ENCODE measurements at places on chromosomes 1 and 21.

DNA sequence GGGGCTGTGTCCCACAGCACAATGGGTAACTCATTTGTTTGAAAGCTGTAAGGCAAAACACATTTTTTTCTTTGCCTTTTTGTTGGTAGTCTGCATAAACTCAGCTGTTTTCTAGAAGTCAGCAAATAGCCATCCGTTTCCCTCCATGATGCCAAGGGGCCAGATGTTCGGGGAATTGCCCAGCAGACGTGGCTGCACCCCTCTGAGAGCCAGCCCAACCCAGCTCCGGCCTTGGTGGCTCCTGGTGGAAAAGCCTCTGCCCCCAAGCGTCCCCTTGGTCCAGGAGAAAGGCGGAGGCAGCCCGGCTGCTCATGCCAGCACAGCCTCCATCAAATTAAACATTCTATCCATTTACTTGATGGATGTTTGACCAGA, 58.4 kb upstream of the ADARB1 start:
- no peak for DNase-seq

DNA sequence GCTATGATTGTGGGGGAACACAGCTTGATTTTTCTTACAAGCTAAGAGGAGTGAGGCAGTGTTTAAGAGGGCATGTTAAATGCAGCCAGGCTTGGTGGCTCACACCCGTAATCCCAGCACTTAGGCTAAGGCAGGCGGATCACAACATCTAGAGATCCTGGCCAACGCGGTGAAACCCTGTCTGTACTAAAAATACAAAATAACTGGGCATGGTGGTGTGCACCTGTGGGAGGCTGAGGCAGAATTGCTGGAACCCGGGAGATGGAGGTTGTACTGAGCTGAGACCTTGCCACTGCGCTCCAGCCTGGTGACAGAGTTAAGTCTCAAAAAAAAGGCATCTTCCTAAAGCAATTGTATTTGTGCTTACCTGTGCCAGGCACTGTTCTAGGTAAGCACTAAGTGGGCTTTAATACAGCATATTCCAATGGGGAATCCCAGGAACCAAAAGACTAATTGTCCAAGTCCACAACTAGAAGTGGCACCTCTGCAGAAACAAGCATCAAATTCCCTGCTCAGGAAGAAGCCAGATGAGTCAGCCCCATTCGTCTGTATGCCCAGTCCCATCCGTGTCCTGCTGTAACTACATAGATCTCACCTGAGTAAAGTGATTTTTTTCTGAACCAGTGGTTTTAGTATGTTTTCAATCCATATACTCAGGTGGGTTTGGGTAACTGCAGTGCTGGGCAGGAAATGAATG, 4.6 kb downstream of the RCC1 start:
- DNase-seq: peak; percentile 32

GRCh38 chr1:58573138-58573537, 3.9 kb downstream of the TACSTD2 start:
- no peak for DNase-seq

GRCh38 chr1:248838357-248839167, 538 bp downstream of the ZNF672 start:
- DNase-seq: peak; percentile 82

GRCh38 chr21:38142224-38142623, 114.6 kb upstream of the KCNJ15 start:
- no peak for DNase-seq

GRCh38 chr1:154157520-154158306, 2.8 kb upstream of the NUP210L start:
- DNase-seq: peak; percentile 69

DNA sequence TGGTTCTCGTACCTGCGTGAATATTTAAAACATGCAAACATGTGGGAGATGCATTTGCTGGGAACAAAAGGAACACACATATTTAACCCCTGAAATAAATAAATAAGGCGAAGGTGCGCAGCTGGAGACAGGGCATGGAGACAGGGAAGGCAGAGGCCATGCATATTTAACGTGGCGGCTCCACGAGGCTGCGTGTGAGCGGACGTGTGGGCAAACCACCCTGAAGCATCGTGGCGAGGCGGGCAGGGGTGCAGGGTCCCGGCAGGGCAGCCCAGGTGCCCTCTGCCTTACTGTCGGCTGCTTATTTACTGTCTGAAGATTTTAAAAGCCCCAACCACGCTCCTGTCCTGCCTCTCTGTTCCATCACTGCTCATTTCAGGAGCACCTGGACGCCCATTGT, 104.0 kb upstream of the ACTRT2 start:
- no peak for DNase-seq

DNA sequence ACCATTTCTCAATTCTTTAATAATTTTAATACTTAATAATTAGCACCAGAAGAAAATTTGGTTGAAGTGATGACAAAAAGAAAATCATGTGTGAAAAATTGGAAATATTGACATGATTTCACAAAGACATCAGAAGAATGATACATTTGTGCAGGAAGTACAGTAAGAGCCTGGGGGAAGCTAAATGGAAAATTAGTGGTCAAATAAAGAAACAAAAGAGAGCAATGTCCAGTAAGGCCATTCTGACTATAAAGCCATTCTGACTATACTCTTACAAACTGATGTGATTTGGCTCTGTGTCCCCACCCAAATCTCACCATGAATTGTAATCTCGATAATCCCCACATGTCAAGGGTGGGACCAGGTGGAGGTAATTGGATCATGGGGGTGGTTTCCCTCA, 48.6 kb upstream of the KCNE1 start:
- DNase-seq: no peak

DNA sequence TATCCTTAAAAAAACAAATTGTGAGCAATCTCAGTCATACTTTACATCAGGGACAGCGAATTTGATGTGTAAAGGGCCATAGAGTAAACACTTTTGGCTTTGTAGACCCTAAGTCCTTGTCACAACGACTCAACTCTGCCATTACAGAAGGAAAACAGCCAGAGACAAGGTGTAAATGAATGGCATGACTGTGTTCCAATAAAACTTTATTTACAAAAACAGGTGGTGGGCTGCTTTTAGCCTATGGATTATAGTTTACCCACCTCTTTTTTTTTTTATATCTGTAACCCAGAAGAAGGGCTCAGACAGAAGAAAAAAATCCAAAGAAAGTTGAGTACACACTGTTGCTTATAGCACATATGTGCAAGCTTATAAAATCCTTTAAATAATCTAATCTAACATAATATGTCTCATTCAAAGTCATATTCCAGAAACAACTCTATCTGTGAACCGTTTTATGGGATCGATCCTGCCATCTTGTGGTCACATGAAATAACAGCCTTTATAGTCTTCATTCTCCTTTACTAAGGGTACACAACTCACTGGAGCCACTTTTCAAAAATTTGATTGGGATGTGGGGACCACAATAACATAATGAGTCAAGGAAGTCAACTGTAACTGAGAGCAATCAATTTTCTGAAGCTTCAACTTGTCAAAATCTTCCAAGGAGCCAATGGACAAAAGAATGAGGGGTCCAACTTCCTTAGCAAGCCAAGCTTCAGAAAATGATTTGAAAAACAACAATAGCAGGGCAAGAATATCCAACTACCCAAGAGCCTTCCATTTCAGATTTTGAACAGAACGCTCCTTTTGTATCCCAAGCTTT, 142.2 kb upstream of the KRTAP19-8 start:
- DNase-seq: no peak

DNA sequence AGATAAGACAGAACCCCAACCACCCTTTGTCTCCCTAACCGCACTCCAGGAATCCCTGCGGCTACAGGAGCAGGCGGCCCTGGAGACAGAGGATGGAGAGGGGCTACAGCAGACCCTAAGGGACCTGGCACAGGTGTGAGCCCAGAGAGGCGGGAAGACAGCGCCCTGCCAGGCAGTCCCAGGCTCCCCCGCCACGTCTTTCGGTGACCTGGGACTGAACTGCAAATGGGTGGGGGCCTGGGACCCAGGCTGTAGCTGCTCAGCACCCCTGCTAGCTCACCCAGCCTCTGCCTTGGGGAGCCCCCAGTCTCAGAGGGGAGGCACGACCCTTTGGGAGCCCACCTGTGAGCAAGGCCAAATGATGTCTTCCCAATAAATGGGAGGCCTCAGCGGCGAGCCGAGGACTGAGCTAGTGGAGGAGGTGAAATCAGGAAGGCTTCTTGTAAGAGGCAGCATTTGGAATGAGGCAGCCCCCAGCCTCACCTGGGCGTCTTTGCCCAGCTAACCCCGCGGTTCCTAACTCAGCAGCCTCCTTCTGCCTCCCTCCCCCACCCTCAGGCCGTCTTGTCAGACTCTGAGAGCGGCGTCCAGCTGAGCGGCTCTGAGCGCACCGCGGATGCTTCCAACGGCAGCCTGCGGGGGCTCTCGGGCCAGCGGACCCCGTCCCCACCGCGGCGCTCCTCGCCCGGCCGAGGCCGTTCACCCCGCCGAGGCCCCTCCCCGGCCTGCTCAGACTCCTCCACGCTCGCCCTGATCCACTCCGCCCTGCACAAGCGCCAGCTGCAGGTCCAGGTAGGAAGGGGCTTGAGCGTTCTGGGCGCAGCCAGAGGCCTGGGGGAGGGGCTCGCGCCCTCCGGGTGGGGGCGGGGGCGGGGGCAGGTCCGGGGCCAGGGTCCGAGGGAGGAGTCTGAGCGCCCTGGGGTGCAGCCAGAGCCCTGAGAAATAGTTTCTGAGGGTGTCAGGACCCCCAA, 16.9 kb downstream of the CROCC start:
- no peak for DNase-seq

DNA sequence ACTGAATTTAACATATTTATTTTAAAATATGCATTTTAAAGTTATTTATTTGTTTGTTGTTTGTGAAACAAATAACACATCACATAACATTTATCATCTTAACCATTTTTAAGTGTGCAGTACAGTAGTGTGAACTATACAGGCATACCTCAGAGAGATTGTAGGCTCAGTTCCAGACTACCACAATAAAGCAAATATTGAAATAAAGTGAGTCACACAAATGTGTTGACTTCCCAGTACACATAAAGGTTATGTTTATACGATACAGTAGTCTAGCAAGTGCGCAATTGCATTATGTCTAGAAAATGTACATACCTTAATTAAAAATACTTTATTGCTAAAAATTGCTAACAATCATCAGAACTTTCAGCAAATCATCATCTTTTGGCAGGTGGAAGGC, 739.4 kb upstream of the ADGRL4 start:
- no peak for DNase-seq

GRCh38 chr1:57061369-57061768, 95.6 kb upstream of the C8B start:
- DNase-seq: no peak

DNA sequence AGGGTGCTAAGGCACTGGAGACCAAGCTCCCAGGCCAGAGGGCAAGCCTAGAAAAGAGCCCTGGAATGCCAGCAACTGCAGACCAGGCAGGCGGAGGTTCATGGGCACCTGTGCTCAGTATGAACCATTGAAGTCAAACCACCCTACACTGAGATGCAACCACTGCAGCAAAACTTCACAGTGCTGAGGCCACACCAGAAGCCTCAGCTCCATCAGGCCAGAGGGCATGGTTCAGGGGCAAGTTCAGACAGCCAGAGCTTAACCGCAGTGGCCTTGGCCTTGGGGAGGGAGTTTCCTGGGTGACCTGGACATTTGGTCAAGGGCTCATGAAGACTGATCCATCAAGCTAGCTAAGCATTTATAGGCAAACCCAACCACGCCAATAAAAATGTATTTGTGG, 7.1 kb downstream of the RCC2 start:
- DNase-seq: no peak

DNA sequence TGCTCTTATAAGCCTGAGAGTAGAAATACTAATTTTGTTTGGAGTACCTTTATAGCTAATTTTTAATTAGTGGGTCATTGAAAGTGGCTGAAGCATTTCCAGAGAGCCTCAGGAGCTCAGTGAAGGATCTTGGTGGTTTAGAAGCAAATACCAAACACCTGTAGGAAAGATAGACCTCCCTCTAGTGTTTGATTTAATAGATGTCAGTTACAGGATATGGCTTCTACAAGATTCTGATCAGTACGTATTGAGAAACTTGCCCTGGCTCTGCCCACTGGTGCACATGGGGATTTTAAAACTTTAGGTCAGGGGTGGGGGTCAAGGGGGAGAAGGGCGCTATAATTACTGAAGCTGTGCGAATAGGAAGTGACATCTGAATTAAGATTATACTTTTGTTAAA, 122.2 kb downstream of the POU2F1 start:
- DNase-seq: no peak

DNA sequence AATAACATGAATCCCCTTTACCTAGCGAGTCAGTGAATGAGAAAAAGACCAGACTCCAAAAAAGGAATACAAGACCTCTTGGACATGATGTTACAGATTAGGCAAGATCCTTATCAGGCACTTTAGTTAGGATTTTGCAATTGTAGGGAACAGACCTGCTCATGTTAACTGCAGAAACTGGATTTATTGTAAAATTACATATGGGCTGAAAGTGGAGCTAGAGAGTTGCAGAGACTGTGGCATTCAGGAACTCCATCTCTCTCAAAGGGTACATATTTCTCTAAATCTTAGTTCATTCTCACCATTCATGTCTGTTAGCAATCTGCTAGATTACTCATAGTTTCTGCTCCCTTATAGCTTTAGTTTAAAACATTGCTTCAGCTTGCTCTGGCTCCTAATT, 142.2 kb downstream of the PAPPA2 start:
- DNase-seq: no peak

DNA sequence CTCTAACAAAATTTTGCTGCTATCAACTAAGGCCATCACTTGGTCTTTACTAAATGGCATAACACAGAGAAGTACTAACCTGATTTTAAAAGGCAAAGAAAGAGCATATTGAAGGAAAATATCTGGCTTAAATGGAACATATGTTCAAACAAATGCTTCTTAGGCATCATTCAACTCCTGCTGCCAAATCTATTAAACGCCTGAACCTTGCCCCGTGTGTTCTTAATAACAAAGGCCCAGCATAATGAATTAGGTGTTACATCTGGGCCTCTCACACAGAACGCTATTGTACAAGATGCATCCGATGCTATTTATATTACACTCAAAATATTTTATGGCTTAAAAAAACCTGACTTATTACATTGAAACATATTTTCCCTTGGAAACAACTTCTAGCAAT, 48.4 kb downstream of the B3GALNT2 start:
- DNase-seq: no peak

DNA sequence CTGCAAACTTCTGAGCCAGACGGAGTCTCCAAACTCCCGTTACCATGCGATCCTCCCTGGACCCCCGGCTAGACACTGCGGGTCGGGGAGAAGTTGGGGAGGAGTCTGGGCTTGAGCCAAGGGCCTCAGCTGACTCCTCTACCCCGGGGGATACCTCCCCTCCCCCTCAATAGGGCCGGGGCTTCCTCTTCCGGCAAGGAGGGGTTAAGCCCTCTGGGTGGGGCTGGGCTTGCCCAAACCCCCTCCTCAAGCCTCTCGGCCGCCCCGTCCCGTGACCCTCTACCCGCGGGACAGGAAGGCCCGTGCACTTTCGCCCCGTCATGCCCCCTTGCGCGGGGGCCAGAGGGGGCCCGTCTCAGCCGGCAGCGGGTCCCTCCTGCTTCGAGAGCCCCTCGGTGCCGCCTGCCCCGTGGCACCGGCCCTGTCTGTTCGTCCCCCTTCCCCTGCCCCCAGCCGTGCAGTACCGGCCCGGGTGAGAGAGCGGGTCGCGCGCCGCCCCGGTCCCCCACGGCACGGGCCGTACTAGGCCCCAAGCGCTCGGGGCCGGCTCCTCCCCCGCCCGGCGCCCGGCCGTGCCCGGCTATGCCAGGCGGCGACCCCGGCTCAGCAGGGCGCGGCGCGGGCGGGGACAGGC, 652 bp downstream of the ARL8A start:
- peak; percentile 14 for DNase-seq

Data from stimulated activated naive CD4-positive, alpha-beta T cell treated with Interleukin-2 at 50 U/mL for 16 hours (primary cell).